Breast epithelium (tissue), 4 donors: ENCODE measurements at places on chromosomes 7 and 10. TPM values are rescaled to one million over a fixed set of nuclear protein-coding genes. Genes with fewer than 3 reads are reported as not detected.

The PUS7 gene
- 18.9 TPM for total RNA-seq

The CYP3A4 gene
- 0.59 TPM for total RNA-seq

The HMX3 gene
- not detected for total RNA-seq

The SCART1 gene
- total RNA-seq: 1.4 TPM

The ZNF503 gene
- 10.9 TPM for total RNA-seq

The ADARB2 gene
- 3.9 TPM for total RNA-seq

The RELN gene
- total RNA-seq: 3.0 TPM

The CYP2W1 gene
- not detected for total RNA-seq

The PAPOLB gene
- total RNA-seq: 0.48 TPM

The ASB10 gene
- total RNA-seq: not detected

The CTNNA3 gene
- total RNA-seq: 1.1 TPM

The HOXA10 gene
- total RNA-seq: 5.2 TPM

The PNLIPRP2 gene
- not detected for total RNA-seq

The CARD11 gene
- total RNA-seq: 2.9 TPM
